Gastrocnemius medialis (tissue), 4 donors: ENCODE measurements at places on chromosomes 11 and 22. TPM values are rescaled to one million over a fixed set of nuclear protein-coding genes. Genes with fewer than 3 reads are reported as not detected.
A peak's percentile ranks its signal among the peaks of the same experiment; 100 is the strongest.

GRCh38 chr11:128620309-128621100, 33.1 kb upstream of the ETS1 start:
- peaks cover 5% of the 10 kb centered on the region for H3K4me1 ChIP-seq
- peak overlapping the region; percentile 42 for H3K27ac ChIP-seq
- no peaks in the 10 kb centered on the region for H3K27me3 ChIP-seq
- no peak for DNase-seq

Gene APOL4
- total RNA-seq: not detected

Gene SART1
- total RNA-seq: 32.7 TPM

DNA sequence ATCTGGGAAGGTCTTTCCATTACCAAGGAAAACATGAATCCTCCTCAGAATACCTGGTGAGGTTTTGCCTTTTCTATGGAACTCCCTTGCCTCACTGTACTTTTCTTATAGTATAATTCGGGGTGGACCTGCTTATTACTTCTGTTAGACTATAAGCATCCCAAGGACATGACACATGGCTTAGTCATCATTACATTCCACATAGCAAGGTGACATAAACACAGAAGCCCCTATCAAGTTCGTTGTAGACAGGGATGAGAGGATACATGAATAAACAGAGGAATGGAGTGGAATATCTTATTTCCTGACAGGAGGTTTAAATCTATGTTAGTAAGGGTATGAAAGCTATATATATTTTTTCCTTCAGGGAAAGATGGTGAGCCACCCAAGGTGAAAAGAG, 532.2 kb upstream of the CCDC90B start:
- no peak overlapping the region for H3K4me3 ChIP-seq
- no peaks in the 10 kb centered on the region for H3K27me3 ChIP-seq

- H3K4me1 ChIP-seq: no peaks in the 10 kb centered on the region
- H3K27ac ChIP-seq: no peak overlapping the region
- no peak overlapping the region for H3K4me3 ChIP-seq
Measured at GRCh38 chr11:109733245-109733644, 311.3 kb downstream of the C11orf87 start.

DNA sequence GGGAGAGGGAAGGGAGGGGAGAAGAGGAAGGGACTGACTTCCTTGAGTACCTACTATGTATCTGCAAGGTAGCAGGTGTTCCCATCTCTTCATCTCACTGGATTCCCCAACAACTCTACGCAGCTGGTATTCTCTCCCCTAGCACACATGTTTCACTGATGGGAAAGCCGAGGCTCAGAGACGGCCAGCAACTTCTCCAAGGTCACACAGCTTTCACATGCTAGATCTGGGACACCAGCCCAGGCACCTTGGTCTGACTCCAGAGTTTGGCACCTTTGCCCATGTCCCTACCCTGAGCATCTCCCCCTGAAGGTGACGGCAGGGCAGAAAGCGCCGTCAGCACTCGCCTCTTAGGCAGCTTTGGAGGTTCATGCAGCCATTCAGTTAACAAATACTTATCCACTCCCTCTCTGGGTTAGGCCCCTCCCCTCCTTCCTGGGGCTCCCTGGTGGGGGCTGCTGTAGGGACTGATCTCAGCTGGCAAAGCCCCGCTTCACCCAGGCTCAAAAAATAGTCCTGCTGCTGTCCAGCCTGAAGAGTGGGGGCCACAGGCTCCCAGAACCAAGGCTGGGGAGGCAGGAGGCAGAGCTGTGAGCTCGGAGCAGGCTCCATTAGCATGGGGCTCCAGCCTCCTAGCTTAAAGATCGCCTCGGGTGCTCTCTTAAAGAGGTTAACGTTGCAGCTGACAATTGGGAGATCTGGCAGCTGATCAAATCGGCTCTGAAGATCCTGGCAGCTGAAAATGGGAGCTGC, 79.4 kb downstream of the IGLL1 start:
- no peaks in the 10 kb centered on the region for H3K36me3 ChIP-seq
- no peak overlapping the region for H3K27ac ChIP-seq
- no peak overlapping the region for H3K4me3 ChIP-seq
- DNase-seq: no peak
- H3K27me3 ChIP-seq: no peaks in the 10 kb centered on the region
- no peaks in the 10 kb centered on the region for H3K4me1 ChIP-seq

DNA sequence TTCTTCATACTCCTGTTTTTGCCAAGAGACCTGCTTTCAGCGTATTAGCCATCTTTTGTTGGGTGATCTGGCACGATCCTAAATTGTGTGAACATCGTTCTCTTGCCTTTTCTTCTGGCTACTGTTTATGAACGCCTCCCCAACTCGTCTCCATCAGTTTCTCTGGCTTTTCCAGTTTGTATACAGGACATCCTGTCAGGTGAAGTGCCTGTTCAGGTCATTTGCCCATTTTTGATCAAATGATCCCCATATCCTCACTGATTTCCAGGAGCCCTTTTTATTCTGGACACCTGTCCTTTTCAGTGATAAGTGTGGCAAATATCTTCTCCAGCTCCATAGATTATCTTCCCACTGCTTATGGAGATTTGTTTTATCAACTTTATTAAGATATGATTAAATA, 22.5 kb upstream of the SYT8 start:
- DNase-seq: no peak
- no peaks in the 10 kb centered on the region for H3K27me3 ChIP-seq
- H3K4me1 ChIP-seq: no peaks in the 10 kb centered on the region
- H3K27ac ChIP-seq: no peak overlapping the region
- H3K4me3 ChIP-seq: no peak overlapping the region
- H3K36me3 ChIP-seq: no peaks in the 10 kb centered on the region

DNA sequence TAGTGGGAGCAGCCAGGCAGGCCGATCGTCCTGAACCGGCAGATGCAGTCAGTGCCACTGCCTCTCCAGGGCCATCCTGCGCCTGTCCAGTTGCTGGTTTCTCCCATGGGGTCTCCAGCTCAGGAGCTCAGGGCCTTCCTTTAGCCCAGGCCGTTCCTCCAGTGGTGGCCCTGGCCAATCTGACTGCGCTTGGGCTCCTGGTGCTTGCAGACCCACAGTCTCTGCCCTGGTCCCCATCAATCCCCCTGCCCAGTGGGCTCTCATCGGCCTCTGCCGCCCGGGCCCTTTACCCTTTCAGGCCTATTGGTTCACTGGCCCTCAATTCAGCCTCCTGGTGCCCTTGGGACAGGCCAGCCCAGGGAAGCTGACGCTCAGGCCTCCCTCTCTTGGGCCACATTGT, 29.2 kb upstream of the TSKU start:
- H3K27ac ChIP-seq: no peak overlapping the region
- H3K27me3 ChIP-seq: no peaks in the 10 kb centered on the region
- DNase-seq: no peak
- no peaks in the 10 kb centered on the region for H3K4me1 ChIP-seq
- H3K36me3 ChIP-seq: no peaks in the 10 kb centered on the region

DNA sequence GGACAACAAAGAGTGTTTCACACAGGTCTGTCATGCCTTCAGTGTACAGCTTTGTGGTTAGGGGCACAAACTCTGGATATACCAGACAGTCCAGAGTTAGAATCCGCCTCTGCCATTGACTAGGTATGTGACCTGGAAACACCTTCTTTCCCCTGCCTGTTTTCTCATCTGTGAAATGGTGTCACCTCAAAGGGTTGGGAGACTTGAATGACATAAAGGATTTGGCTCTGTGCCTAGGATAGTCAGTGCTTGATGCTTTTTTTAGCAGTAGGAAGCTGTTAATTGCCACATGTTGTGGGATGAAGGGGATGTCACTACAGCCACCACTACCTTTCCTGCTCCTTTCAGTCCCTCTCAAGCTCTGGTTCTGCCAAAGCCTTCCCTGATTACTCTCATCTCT, 17.4 kb upstream of the LRRC55 start:
- no peaks in the 10 kb centered on the region for H3K36me3 ChIP-seq
- no peak overlapping the region for H3K27ac ChIP-seq
- DNase-seq: no peak
- H3K4me1 ChIP-seq: no peaks in the 10 kb centered on the region
- H3K4me3 ChIP-seq: no peak overlapping the region

DNA sequence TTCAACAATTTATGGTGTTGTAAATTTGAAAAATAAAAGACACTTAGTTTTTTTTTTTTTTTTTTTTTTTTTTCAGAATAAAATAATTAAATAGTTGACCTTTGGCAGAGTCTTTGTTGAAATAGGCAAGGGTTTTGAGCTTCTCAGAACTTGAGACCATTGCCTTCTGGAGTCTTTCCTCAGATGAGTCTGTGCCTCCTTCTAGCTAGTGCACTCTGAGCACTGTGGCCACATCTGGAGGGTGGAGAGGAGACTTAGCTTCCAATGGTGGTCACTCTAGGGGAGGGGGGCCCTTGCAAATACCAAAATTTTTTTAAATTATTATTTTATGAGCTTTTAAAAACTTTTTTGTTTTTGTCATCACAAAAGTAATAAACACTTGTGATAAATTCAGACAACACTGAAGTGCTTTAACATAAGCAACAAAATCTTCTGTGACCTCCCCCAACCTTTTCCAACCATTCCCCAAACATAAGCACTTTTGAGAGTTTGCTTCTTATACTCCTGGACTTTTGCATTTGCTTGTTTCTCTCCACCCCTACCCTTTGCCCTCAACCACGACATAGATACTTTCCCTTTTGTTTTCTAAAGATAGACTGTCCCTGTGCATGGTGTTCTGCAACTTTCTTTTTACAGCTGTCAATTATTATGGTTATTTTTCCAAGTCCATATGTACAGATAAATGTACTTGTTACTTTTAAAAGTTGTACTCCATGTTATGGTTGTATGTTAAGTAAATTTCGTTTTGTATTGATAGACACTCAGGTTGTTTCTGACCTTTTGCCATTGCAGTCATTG, 41.1 kb downstream of the BMAL1 start:
- H3K36me3 ChIP-seq: no peaks in the 10 kb centered on the region
- DNase-seq: no peak
- no peak overlapping the region for H3K27ac ChIP-seq
- H3K4me1 ChIP-seq: peaks cover 63% of the 10 kb centered on the region
- no peaks in the 10 kb centered on the region for H3K27me3 ChIP-seq
- H3K4me3 ChIP-seq: no peak overlapping the region

DNA sequence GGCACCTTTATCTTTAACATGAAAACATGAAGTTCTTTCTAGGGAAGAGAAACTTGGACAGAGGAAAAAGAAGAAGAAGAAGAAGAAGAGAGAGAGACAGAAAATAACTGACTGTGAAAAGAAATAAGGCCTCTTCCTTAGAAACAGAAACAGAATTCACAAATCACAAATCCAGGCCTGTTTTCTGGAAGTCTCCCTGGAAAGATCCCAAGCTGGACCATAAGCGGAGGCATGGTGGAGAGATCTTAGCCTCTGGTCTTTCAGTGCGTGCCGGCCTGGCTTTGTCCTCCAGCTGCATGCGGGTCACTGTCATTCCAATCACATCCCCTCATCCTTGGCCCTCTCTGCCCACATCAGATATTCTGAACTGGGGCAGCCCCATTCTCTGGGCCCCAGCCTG, 6.9 kb downstream of the FXYD6 start:
- peaks cover 8% of the 10 kb centered on the region for H3K27me3 ChIP-seq
- no peak for DNase-seq
- no peaks in the 10 kb centered on the region for H3K36me3 ChIP-seq
- peak overlapping the region; percentile 38 for H3K27ac ChIP-seq

DNA sequence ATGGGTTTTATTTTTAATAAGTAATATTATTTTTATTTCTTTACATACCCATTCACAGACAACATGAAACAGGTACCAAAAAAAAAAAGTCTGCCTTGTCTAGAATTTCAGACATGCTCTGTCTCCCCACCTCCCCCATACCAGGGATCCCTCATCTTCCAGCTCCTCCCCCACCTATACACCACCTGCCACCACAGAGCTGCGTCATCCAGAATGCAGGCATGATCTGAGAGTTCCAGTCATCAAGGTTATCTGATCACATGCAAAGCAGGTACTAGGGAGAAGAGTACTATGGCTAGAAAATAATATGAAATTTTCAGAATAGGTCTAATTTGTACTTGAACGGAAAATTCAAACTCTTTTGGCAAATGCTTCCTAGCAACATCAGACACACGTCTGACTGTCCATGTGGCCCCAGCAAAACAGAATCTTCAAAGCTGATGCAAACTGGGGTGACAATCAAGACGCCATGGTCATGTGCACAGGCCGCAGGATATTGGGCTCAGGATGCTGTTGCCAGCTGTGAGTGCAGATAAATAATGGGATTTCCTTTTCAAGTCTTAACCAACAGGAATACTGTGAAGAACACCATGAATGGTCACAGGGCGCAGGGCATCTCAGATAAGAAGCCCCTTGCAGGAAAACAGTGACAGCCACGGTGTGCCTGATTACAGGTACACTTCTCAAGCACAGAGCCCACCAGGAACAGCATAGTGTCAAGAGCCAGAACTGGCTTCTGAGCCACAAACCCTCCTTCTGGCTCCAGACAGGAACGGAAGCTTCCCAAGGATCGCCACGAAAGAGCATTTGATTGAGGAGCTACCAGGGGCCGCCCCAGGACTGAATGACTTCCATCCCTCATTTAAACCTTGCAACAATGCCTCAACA, 169.5 kb downstream of the EFCAB6 start:
- no peak overlapping the region for H3K27ac ChIP-seq
- no peak overlapping the region for H3K4me3 ChIP-seq
- DNase-seq: no peak
- no peaks in the 10 kb centered on the region for H3K27me3 ChIP-seq
- H3K36me3 ChIP-seq: no peaks in the 10 kb centered on the region

- DNase-seq: no peak
- peaks cover 51% of the 10 kb centered on the region for H3K36me3 ChIP-seq
- peaks cover 12% of the 10 kb centered on the region for H3K4me1 ChIP-seq
- H3K27me3 ChIP-seq: no peaks in the 10 kb centered on the region
Measured at GRCh38 chr22:20577549-20577975, 70.2 kb downstream of the MED15 start.

Gene RIMBP3B
- total RNA-seq: not detected

Gene GPR83
- total RNA-seq: 0.09 TPM

DNA sequence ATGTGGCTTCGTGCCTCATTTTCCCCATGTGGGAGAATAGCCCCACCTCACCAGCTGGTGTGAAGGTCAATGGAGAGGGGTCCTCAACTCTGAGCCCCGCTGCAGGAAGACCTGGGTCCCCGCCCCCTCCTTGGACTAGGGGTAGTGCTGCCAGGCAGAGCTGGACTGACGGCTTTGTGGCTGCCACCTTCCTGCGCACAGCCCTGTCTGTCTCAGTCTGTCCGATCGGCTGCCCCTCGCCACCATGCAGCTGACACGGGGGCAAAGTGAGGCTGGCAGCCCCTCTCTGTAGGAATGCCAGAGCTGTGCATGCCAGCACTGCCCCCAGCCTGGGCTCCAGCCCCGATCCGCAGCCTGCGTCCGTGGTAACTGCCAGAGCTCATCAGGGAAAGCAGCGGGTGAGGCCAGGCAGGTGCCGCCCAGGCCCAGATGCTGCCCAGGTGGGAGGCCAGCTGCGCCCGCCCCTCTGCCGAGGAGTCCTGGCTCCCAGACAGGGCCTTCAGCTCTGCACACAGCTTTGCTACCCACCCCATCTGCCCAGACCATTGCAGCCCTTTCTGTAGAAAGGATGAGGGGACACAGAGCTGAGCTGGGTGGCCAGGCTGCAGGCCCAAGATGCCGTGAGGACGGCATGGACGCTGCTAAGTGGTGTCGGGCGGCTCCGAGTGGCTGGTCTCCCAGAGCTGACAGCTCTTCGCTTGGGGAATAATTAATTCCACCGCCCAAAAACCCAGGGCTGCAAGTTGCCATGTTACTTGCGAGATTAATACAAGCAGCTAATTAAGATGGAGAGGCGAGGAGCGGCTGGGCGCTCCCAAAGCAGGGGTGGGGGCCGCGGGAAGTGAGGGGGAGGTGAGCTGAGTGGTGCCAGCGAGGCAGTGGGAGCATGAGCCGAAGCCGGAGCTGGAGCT, 19.5 kb upstream of the FLRT1 start:
- DNase-seq: no peak
- H3K4me1 ChIP-seq: peaks cover 11% of the 10 kb centered on the region
- H3K27ac ChIP-seq: no peak overlapping the region
- no peak overlapping the region for H3K4me3 ChIP-seq
